ENCODE measurements at places on chromosomes 2 and 18. TPM values are rescaled to one million over a fixed set of nuclear protein-coding genes. Genes with fewer than 3 reads are reported as not detected.
A peak's percentile ranks its signal among the peaks of the same experiment; 100 is the strongest.

DNA sequence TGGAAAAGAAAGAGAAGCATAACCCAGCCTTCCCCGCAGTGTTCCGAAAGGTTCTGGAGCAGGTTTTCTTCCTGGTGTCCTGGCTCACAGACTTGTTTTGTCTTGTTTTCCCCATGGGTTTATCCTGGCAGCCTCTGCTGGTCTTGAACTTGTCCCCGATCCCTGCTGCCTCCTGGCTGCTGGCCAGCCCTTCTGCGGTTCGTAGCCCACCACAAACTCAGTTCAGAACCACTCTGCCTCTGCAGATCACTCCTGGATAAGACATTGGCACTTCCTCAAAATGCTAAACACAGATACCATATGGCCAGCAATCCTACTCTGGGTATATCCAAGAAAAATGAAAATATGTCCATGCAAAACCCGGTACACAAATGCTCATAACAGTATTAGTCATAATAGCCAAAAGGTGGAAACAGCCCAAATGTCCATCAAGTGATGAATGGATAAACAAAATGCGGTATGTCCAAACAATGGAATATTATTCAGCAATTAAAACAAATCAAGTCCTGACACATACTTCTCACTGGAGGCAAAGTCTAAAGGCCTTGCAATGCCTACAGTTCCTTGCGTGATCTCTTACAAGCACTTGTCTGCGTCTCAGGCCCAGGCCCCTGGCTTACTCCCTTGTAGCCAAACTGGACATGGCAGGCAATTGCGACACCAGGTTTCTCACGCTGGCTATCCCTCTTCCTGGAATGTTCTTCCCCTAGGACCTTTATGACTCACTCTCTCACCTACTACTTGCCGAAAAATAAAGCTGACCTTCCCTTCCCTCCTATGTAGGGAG is 28.0 kb upstream of the ARHGEF4 start:
- no peak for DNase-seq

- no peak for DNase-seq
Observed at GRCh38 chr2:235350234-235350633, 143.6 kb upstream of the AGAP1 start.

DNA sequence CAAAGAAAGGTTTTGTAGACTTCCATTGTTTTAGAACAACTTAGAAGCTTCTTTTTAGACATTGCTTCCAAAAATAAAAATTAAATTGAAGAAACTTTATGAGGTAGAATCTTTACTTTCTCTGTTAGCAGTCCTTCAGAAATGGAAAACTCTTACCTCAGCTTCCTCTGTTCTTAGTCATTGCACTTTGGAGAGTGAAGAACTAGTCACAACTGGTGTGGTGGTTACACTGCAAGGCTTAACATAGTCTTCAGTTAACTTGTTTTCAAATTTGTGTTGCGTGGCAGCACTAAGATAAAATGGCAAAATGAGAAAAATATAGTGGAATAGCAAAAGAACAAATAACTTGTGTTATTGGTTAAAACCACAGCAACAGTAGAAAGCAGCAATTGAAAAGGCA is 332.6 kb downstream of the KIAA1328 start:
- DNase-seq: no peak

DNA sequence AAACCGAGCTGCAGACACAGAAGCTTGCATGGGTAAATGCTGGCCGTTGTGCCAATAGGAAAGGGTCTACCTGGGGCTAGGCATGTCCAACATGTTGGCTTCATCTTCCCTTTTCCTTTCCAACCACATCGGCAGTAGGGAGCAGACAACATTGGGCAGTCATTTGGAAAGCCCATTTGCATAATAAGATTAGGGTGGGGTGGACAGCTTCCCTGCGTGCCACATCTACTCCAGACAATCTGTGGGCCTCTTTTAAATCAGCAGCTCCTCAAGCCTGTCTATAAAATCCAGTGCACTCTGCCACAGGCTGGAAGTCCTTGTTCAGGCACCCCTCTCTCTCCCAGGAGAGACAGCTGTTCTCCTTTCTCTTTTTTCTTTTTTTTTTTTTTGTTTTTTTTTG is 203.6 kb upstream of the KYNU start:
- DNase-seq: no peak

- DNase-seq: no peak
Observed at GRCh38 chr2:205727174-205727573, 44.9 kb downstream of the NRP2 start.

DNA sequence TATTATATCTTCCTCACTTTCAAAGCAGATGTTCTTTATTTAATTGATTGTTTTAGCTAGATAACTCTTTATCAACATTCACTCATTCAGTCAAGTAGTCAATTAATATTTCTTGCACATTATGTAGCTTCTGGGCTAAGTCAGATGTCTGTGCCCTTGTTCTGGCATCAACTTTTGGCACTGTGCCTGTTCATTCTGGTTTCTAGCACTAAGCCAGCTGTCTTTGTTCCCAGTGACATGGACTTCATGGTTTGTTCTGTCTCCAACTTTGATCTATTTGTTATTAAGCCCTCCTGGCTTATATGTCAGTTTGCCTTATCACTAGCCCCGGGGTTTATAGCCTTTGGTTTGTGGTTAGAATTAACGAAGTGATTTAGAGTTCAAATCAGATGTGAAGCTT is 247.9 kb upstream of the SYT4 start:
- DNase-seq: no peak

- DNase-seq: no peak
Observed at GRCh38 chr2:45130736-45131135, 121.5 kb upstream of the SIX2 start.

- DNase-seq: no peak
Observed at GRCh38 chr2:66389651-66390131, 45.2 kb upstream of the MEIS1 start.

GRCh38 chr2:7788736-7789135 is 871.5 kb downstream of the RNF144A start:
- peak; percentile 56 for DNase-seq

GRCh38 chr2:189446780-189447179 is 5.5 kb downstream of the WDR75 start:
- DNase-seq: no peak

DNA sequence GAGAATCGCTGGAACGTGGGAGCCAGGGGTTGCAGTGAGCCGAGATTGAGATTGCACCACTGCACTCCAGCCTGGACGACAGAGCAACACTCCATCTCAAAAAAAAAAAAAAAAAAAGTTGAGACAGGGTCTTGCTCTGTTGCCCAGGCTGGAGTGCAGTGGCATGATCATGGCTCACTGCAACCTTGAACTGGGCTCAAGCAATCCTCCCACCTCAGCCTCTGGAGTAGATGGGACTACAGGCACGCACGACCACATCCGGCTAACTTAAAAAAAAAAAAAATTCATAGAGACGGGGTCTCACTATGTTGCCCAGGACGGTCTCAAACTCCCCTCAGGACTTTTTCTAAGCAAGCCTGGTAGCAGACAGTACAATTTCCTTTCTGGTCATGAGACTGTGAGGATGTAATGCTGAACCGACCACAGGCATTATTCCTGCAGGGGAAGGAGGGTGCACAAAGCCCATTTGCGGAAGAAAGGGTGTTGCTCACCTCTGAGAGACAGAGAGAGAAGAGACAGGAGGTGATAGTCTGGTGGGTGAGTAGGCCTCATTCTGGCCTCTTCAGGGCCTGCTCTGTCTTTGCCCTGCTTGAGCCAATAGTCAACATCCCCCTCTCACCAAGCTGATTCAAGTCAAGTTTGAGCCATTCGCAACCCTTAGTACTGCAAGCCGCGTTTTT is 205.3 kb downstream of the ZFP36L2 start:
- DNase-seq: no peak

GRCh38 chr18:56541793-56542192 is 96.6 kb downstream of the TXNL1 start:
- DNase-seq: no peak

DNA sequence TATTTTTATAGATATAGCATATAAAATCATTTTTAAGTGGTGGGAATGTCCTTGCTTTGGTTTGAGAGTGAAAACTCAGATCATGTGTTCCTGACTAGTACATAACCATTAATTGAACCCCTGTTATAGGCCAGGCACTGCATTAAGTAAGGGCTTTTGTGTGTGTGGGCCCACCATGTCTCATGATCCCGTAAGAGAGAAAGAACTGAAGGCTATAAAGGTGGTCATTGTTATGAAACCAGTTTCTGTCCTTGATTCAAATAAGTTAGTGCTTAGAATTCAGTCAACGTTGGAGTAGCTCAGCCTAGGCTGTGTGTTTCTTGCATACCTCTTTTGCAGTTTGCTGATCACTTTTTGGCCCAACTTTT is 91.5 kb downstream of the LIMS1 start:
- no peak for DNase-seq

DNA sequence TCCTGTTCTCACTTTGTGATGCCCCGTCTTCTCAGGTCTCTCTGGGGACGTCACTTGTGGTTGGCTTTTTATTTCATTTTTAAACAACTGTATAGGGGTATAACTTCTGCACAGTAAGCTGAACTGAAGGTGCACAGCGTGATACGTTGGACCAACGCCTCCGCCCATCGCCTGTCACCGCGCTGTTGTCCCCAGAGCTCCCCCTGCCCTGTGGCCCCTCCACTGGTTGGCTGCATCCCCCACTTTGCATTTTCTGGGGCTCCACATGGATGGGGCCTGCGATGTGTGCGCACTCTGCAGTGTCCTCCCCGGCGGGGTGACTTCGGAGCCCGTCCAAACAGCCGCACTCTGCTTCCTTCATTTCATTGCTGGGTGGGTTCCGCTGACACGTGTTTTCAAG is 14.3 kb downstream of the GPR35 start:
- DNase-seq: no peak

DNA sequence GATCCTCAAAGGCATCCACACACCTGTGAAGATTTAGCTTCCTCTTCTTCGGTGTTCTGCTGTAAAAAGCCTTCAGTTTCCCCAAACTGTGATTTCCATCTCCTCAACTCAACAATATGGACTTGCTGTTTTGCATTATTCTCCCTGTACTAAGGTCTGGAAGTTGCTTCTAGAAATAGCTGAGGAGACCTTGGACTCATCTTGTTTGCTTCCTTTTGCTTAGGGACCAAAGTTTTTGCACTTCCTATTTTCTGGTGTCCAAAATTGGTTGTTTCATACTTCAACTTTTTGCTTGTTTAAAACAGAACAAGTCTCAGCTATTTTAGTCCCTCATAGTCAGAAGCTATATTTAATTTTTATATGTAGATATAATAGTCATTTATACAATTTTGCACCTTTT is 201.9 kb upstream of the COPS8 start:
- DNase-seq: no peak

GRCh38 chr2:37809931-37810570 is 115.0 kb upstream of the RMDN2 start:
- DNase-seq: no peak

- no peak for DNase-seq
Observed at GRCh38 chr2:54858021-54858681, 134.7 kb downstream of the EML6 start.

GRCh38 chr2:172395503-172395902 is 31.9 kb upstream of the ITGA6 start:
- no peak for DNase-seq

- DNase-seq: no peak
Observed at GRCh38 chr18:8489761-8490160, 119.5 kb upstream of the RAB12 start.

DNA sequence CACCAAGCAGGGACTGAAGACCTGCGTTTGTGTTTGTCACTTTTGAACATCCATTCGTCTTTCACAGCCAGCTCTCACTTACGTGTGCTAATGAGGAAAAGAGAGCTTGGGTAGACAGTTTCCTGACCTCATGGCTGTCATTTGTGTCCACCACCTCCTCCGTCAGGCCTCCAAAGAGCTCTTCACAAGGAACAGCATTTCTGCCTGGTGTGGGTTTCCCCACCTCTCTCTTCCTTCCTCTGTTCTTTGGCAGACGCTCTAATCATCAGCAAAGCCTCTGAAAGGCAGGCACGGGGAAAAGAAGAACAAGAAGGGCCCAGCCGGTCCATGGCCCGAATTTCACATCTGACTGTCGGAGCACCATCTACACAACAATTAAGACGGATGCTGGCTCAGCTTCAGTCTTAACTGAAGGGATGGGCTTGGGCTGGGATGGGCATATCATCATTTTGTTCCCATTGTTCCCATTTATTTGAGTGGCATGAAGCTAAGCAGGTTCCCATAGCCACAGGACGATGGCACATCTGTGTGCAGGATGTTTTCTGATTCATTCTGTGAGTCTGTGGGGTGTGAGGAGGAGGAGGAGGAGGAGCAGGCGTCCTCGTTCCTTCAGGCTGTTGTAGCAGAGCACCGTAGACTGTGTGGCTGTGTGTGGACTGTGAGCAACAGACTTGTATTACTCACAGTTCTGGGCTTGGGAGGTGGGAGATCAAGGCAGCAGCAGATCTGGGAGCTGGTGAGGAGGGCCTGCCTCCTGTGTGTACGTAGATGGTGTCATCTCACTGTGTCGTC is 66.4 kb downstream of the TSHZ1 start:
- no peak for DNase-seq

GRCh38 chr18:42025491-42025890 is 70.5 kb downstream of the PIK3C3 start:
- no peak for DNase-seq

- no peak for DNase-seq
Observed at GRCh38 chr18:5979971-5980457, 84.7 kb upstream of the TMEM200C start.

DNA sequence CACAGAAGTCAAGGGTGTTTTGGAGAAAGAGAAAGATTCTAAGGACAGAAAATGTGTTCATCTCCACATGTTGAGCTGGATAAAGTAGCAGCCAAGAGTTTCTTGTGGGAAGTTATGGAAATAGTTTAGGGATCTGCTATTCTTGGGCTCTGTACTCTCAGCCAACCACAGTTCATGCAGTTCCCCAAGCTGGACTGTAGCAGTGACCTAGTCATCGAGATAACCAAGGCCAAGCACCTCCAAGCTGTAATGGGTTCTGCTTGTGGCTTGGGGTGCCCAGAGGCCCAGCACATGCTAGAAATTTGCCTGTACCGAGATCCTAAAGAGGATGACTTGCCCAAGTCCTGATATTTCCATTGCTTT is 91.9 kb upstream of the RASGRP3 start:
- no peak for DNase-seq

DNA sequence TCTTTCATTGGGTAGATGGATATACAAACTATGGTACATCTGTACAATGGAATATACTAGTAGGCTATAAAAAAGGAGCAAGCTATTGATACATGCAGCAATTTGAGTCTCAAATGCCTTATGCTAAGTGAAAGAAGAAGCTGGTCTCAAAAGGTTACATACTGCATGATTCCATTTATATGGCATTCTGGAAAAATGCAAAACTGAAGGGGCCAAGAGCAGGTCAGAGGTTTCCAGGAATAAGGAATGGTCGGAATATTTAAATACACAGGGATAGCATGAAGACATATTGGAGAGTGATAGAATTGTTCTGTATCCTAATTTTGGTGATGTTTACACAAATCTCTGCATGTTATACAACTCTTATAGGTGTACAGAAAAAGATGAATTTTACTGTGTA is 85.8 kb downstream of the BABAM2 start:
- DNase-seq: no peak

GRCh38 chr2:164903204-164903603 is 52.1 kb downstream of the SLC38A11 start:
- no peak for DNase-seq

The APCDD1 gene
- 0.51 TPM for total RNA-seq

The SGPP2 gene
- 9.7 TPM for total RNA-seq

The NTSR2 gene
- total RNA-seq: not detected

The DUSP19 gene
- total RNA-seq: 0.17 TPM

The IL36B gene
- total RNA-seq: not detected

The BUB1 gene
- total RNA-seq: 85.9 TPM

The TMEM178A gene
- 2.8 TPM for total RNA-seq

The SS18 gene
- 234 TPM for total RNA-seq

The EGR4 gene
- total RNA-seq: 0.07 TPM

The MAIP1 gene
- 37.5 TPM for total RNA-seq

The SPP2 gene
- total RNA-seq: not detected

The ASB18 gene
- total RNA-seq: not detected

The DSC3 gene
- 0.14 TPM for total RNA-seq

The AKAIN1 gene
- not detected for total RNA-seq

The PTPN4 gene
- total RNA-seq: 9.6 TPM

Data from epithelial cell of proximal tubule (primary cell).